ENCODE measurements at places on chromosomes 2 and 18. TPM values are rescaled to one million over a fixed set of nuclear protein-coding genes. Genes with fewer than 3 reads are reported as not detected.

DNA sequence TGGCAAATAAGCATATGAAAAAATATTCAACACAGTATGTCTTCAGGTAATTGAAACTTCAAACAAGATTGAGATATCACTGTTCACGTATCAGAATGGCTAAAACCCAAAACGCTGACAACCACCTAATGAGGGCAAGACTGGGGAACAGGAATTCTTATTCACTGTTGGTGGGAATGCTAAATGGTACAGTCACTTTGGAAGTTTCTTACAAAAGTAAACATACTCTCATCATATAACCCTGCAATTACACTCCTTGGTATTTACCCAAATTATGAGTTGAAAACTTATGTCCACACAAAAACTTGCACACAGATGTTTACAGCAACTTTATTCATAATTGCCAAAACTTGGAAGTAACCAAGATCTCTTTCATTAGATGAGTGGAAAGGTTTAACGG lies 30.1 kb downstream of the BUB1 start:
- no peak for DNase-seq

- DNase-seq, result peak; percentile 58
Measured at GRCh38 chr2:183996825-183997793, 601.2 kb upstream of the ZNF804A start.

GRCh38 chr2:236691799-236692167 lies 122.2 kb downstream of the ACKR3 start:
- no peak for DNase-seq

DNA sequence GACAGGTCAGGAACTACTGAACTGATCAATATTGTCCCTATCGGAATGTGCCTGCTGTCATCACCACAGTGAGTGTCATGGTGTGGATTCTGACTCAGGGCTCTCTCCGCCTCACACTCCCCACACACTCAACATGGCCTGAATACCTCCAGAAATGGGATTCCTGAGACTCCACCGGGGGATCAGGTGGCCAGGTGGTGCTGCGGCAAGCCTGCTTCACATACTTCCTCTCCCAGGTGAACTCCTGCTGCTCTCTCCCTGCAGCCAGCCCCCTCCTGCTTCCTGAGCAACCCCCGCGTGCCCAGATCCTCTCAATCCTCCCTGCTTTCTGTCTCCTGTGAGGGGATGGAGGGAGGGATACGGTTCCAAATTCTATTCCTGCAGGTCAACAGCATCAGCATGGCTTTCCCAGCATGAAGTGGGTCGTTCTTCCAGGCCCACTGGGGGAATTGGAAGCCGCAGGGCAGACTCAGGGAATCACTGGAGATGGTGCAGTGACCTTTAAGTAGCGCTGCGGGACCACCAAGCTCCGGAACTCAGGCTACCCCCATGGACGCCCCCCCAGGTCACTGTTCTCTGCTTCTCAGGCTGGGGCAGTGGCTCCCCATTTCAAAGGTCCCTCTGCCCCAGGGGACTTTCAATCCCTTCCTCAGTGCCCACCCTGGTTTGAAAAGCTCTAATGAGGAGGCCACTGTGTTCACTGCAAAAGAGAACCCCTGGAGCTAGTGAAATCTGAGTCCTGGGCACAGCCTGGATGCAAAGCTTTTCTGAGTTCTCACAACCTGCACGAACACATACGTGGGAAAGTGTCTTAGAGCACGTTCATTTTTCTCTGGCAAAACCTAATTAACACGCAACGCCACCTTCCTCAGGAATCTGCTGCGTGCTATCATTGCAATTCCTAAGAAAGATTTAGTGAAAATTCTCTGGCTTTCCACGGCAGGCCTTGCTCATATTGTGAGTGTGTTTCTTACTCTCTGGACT lies 168.4 kb downstream of the ZFP36L2 start:
- no peak for DNase-seq

- DNase-seq, result no peak
Measured at GRCh38 chr2:174259981-174260380, 11.6 kb upstream of the OLA1 start.

DNA sequence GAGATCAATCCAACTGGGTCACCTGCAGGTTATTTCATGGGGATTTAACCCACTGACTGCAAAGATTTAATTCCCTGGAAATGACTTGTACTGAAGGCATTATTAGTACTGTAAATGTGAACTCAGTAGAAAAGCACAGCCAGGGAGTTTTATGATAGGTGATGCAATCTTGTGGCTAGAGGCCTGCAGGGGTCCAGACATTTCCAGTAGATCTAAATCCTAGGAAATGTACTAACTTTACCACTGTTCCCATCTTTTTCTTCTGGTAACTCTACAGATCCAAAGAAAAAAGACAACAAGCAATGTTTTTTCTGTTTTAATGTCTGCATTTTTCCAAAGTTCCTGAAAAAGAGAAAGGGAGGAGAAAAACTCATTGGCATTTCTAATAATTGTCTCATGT lies 500.1 kb downstream of the ARHGAP15 start:
- no peak for DNase-seq

DNA sequence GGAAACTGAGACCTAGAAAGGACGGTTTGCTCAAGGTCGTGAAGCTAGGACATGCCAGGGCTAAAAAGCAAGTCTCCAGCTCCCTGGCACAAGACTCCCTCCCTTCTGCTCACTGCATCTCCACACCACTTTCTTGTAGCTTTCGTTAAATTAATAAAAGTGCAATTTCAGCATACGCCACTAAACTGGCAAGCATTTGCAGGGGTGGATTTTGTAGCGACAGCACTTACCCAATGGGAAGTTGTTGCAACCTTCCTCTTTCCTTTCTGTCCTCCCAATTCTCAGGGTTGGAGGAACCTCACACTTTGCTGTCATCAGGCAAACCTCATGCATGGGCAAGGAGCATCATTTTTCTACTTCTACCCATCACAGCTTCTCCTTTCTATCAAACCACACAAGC lies 7.4 kb upstream of the RHOB start:
- DNase-seq, result no peak

- DNase-seq, result no peak
Measured at GRCh38 chr2:241567776-241568175, 9.2 kb downstream of the BOK start.

- no peak for DNase-seq
Measured at GRCh38 chr2:65198737-65199136, 28.9 kb upstream of the ACTR2 start.

DNA sequence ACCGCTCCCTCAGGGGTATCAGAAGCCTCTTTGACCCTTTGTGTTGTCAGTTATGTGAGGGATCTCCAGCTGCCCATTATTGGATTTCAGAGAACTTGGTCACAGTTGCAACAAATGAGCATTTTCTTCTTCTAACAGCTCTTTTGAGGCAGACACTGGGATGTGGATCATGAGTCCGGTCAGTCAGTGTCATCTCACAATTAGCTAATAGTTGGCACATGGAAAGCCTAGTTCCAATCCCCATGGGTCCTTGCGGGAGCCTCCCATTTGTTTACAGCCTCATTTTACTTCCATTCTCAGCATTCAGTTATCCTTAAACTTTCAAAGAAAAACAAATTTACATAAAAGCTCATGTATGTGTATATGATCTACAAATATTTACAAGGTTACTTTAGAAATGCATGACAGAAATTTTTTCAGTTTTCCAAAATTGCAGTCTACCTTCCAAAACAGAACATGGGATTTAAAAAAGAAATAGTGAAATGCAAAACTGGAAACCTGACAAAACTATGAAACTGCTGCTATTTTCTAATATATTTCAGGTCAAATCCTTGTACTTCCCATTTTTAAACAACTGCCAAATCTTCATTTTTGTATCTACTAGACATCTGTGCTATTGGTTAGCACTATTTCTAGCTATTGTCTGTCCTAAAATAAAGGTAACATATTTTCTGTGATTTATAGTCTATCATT lies 547.1 kb upstream of the ZEB2 start:
- DNase-seq, result peak; percentile 1

DNA sequence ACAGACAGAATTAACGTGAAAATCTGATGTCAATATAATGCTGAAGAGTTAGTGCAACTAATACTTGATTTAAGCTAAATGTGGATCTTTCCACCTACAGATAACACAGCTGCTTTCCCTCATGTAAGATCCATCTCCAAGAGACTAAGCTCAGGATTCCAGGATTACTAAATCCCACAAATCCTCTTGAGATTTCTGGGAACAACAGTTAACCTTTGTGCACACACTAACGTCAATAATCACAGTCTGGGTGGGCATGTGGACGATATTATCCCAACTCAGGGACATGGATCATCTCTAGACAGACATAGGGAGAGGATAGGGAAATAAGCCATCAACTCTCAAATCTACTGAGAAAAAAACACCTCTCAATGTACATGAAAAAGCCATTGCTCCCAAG lies 432.6 kb downstream of the SATB2 start:
- no peak for DNase-seq

Gene TRIM54
- total RNA-seq, result 0.54 TPM

DNA sequence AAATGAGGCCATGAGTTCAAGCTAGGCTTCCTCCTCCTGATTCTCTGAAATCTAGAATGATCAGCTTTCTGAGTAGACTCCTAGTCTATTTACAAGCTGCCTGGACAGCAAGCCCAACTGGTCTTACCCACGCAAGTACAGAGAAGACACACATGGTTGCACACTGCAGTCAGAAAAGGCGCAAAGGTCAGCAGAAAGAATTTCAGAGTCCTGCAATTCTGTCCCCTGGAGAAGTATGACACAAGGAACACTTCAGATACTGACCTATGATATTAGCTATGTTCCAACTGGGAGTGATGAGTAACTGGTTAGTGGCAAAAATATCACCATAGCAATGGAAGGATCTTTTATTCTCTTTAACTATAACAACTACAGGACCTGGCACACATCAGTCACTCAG lies 336.1 kb upstream of the PKDCC start:
- peak; percentile 24 for DNase-seq

Gene TSPYL6
- total RNA-seq, result 0.54 TPM

DNA sequence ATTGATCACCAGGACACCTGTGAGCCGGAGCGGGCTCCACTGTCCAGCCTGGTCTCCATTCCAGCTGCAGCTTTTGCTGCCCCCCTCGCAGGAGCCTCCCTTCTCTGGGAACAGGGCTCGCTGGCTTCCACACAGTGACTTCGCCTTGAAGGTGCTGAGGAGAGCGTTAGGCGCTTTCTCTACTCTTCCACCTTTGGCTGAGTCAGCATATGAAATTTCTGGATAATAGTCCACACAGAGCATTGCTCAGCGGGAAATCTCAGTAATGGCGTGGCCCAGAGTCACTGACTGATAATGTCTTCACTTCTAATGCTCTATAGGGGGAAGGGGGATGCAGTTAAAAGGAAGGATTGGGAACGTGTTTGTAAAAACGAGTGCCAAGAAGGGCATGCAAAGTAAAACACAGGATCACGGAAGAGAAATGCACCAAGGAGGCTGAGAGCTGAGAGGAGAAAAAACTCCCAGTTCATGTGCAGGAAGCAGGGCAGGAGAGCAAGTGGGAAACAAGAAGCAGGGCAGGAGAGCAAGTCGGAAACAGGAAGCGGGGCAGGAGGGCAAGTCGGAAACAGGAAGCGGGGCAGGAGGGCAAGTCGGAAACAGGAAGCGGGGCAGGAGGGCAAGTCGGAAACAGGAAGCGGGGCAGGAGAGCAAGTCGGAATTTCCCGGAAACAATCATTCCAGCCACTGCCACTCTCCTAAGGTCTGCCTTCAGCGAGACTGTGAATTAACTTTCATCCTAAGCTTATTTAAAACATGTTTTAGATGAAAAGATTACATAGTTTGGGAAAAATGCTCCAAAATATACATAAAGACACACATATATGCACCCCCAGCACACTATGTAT lies 77.7 kb downstream of the MYT1L start:
- no peak for DNase-seq

- no peak for DNase-seq
Measured at GRCh38 chr2:237729681-237730475, 68.7 kb upstream of the RBM44 start.

Gene SP140L
- 6.5 TPM for total RNA-seq

DNA sequence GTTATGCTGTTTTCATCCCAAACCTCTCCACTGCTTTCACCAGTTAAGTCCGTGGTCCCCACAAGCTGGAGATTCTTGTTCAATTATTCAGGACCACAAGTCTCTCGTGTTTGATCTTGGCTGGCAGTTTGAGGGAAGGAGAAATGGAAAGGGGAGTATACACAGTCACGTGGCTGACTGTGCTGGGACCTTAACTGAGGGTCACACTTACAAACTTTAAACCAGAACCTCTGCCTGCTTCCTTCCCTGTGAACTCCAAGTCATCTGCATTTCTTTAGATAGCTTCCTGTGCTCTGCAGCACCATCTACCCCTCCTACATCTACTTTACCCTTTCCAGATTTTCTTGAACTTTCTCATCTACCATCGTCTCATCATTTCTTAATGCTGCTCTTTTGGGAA lies 91.7 kb downstream of the ARHGEF4 start:
- DNase-seq, result no peak

- DNase-seq, result peak; percentile 68
Measured at GRCh38 chr2:220104871-220105351, 477.5 kb downstream of the SLC4A3 start.

Gene DSG4
- total RNA-seq, result not detected

- no peak for DNase-seq
Measured at GRCh38 chr2:230972046-230972445, 23.9 kb upstream of the SPATA3 start.

Gene GPR17
- total RNA-seq, result not detected

GRCh38 chr2:43005245-43005974 lies 213.0 kb upstream of the HAAO start:
- peak; percentile 38 for DNase-seq

GRCh38 chr18:48442761-48443160 lies 33.6 kb upstream of the ZBTB7C start:
- DNase-seq, result no peak

DNA sequence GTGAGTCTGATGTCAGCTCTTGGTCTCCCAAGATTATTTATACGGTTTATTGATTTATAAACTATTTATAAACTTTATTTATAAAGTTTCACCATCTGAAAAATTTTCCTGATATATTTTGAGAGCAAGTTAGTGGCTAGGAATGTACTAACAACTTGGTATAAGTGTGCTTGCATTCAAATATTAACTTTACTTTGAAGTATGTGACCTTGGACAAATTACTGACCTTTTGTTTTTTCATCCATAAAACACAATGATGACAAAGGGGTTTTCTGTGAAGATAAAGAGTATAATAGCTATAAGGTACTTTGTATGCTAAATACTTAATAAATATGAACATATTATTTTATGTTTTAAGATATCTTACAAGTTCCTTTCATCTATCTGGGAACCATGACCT lies 221.7 kb downstream of the GCA start:
- no peak for DNase-seq

Gene KDSR
- 53.1 TPM for total RNA-seq

Gene C1QL2
- total RNA-seq, result not detected

GRCh38 chr2:33810046-33810835 lies 211.1 kb upstream of the FAM98A start:
- no peak for DNase-seq
